ENCODE measurements at places on chromosomes 3 and 15.

DNA sequence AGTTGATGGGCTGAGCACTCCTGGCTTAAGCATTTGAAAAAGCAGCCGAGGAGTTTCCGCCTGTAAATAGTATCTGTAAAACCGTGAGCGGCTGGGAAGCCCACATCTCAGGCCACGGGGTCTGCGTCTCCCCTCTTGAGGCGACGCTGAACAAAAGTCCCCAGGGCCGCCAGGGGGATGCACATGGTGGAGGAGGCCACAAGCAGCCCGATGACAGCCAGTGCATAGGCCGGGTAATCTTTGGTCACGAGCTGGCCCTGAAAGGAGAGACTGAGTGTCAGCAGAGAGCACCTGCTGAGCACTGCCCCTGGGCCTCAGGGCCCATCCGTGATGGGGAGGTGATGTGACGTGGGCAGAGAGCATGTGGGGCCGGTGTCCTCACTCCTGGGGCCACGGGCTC is 37.5 kb downstream of the SLC6A20 start:
- no peak for DNase-seq

GRCh38 chr3:107604057-107604822 is 81.5 kb downstream of the BBX start:
- DNase-seq, result no peak

DNA sequence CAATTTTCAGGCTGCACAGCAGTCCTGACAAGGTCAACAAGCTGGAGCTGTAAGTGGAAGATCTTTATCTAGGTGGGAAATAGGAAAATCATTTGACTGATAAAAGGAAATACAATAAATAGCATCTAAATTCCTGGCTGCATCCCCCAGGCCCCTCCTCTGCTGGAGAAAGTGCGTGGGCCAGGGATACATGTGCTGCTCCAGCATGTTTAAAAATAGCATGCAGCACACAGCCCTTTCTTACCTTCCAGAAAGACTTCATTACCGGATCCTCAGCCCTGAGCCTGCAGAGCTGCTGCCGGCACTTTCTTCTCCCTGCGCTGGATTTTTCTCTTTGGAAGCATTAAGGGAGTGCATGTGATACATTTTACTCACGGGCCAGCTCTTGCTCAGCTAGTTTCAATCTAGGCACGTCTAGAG is 77.3 kb downstream of the HMG20A start:
- no peak for DNase-seq

- no peak for DNase-seq
Observed at GRCh38 chr15:89364741-89365450, 30.3 kb upstream of the POLG start.

GRCh38 chr3:11757929-11758328 is 88.8 kb downstream of the TAMM41 start:
- no peak for DNase-seq

- DNase-seq, result peak; percentile 5
Observed at GRCh38 chr3:190385731-190386688, 2.0 kb upstream of the CLDN16 start.

DNA sequence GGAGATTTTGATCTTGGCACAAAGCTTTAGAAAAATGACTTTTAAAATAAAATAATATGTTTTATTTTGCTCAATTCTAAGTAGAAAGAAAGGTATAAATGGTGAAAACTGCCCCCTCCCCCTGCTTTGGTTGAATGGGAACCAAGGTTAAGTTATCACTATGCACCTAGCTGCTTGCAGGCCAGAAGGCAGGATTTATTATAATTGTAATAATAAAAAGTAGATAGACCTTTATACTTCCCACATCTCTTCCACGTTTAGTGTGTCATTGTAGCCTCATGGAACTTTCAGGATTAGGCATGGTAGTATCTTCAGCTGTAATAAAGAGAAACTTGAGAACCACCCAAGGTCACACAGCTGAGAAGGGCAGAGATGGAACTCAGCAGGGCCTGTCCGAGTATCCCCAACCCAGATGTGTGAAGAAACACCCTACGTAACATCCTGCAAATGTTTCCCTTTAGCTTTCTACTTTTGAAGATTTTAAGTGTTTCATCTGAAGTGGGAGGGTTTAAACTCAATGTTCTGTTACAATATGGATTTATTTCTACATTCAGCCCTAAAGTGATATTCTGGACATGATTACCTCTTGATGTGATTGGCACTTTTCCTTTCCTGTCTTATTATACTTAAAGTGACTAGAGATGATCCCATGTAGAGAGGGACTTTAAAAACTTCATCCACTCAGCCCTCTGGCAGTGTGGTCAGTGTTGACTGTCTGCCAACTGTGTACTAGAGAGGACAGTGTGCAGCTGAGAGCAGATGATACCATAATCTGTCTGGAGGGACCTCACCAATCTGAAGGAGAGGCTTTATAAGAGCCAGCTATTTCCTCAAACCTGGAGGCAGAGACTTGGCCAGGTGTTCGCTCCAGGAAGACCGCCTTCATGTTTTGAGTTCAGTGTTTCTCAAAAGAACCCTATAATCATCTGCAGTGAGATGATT is 282.5 kb upstream of the TRIM42 start:
- no peak for DNase-seq

DNA sequence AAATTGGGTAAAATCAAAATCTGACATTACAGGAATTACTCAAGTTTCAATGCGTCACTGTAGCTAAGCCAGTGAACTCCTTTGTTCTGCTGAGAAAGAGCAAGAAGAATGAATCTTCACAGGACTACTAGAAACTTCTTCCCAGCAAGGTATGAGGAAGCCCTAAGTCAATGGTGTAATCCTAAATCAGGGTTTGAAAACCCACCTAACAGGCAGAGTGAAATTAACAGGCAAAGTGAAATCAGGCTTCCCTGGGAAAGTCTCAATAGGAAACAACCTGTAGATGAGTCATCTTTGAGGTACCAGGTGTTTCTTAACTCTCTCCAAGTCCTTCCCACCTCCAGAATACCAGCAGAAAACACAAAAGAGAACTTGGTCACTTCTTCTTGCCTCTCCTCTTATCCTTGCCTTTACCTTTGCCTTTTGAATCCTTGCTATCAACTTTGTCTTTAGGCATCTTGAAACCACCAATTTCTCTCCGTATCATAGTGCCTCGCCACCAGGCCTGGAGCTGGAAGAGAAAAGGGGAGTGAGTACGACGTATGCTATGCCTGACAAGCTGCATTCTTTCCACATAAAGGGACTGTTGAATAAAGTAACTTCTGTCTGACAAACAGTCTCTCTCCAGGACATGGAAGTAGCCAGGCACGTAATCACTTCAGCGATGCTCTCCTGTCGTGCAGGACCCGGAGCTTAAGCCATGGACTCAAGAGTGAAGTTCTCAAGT is 60.6 kb upstream of the RPL35A start:
- no peak for DNase-seq

- DNase-seq, result no peak
Observed at GRCh38 chr3:184945886-184946625, 134.1 kb downstream of the VPS8 start.

DNA sequence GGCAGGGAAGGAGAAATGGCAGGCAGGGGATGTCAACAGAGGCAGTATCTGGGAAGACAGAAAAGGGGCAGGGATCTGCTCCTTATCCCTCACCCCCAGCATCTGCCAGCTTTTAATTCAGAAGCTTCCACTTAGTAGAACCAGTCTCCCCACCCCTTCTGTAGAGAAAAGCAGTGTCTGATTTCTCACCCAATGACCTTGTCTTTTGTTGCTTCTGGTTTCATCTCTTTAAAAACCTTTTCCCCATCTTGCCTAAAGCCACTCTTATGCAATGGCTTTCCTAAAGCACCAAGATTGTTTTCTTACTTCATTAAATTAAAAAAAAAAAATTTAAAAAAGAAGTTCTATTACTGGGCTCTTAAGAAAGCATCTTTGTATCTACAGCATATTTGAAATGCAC is 27.8 kb downstream of the ARHGEF3 start:
- no peak for DNase-seq

DNA sequence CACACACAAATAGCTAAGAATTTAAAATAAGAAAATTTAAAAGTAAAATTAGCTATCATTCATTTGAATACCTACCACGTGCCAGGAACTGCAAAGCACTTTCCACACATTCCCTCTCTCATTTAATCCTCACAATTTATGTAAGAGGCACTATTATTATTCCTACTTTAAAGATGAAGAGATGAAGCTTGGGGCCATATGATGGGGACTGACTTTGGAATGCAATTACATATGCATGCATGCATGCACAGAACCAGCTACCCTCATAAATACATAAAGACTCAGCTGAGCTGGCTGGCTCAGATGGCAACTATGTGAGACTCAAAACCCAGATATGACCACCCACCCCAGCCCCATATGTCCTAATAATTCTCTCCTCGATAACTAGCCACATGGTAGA is 31.7 kb upstream of the THUMPD3 start:
- no peak for DNase-seq

- DNase-seq, result no peak
Observed at GRCh38 chr3:33803252-33803651, 4.8 kb downstream of the PDCD6IP start.

GRCh38 chr3:62451211-62451887 is 78.0 kb upstream of the FEZF2 start:
- no peak for DNase-seq

DNA sequence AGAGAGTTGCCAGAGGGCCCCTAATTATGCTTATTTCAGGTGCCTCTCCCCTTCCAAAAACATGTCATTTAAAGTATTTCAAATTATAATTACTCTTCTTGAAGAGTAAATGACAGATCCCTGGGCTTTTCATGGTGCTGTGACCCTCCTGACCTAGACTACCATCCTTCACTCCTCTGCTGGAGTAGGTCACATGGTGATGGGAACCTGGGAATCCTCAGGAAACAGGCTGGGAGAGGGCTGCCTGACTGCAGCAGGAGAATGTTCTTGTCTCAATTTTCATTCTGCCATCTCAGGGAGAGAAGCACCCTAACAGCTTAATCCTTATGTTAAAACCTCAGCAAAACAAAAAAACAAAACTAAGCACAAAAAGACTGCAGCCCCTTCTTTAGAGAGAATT is 24.6 kb downstream of the PGBD4 start:
- DNase-seq, result no peak

GRCh38 chr15:81293728-81294515 is 30.0 kb downstream of the STARD5 start:
- DNase-seq, result no peak

- DNase-seq, result no peak
Observed at GRCh38 chr15:67179411-67179995, 75.0 kb downstream of the AAGAB start.
